Stimulated activated CD4-positive, alpha-beta T cell treated with anti-CD3 and anti-CD28 coated beads, Interleukin-2, amount 100 ng/mL, for 4 hours (primary cell): ENCODE measurements at places on chromosomes 11 and 22.

DNA sequence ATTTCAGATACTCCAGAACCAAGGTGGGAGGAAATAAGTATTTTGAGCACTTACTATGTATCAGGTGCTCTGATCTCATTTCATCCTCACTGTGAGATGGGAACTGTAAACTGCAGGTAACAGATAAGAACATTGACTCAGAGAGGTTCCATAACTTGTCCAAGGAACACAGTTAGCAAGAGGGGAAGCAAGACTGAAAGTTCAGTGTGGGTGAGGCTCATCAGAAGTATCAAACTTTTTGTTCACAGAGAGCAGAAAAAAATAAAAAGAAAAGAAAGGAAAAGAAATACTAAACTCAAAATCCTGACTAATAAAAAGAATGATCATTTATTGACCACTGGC lies 37.1 kb downstream of the RAB30 start:
- no peak for DNase-seq

DNA sequence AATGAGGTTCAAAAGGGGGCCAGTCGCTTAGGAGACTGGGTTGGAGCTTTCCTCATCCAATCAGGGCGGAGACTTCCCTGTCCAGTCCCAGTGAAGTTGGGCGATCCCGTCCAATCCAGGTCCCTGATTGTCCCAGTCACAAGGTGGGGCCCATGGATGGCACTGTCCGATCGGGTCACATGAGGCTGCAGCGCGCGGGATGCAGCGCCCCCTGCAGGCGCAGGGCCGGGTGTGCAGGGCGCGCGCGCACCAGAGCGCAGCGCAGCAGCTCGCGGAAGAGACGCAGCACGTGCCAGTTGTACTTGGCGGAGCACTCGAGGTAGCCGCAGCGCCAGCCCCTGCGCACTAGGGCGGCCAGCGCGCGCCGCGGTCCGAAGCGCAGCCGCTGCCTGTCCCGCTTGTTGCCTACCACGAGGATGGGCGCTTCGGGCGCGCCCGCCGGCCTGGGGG lies 2.3 kb downstream of the RASL10A start:
- DNase-seq: no peak

GRCh38 chr11:27277843-27278242 lies 85.2 kb downstream of the CCDC34 start:
- no peak for DNase-seq

DNA sequence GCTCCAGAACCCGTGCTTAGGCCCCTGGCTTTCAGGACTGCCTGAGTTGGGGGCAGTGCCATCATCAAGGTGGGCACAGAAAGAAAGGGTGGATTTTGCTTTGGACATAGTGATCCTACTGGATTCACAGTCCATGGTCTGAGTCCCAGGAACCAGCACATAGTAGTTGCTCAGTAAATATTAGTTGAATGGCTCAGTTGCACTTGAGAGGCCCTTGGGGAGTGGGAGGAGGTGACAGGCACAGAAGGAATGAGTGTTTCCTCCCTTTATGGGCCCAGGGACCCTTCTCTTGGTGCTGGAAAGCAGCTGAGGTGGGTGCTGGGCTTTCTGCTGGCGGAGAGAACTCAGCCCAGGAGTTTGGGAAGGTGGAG lies 16.6 kb downstream of the ARHGEF17 start:
- DNase-seq: no peak

- no peak for DNase-seq
Measured at GRCh38 chr11:61544466-61544865, 35.9 kb downstream of the LRRC10B start.
